ENCODE measurements at places on chromosomes 4 and X.

DNA sequence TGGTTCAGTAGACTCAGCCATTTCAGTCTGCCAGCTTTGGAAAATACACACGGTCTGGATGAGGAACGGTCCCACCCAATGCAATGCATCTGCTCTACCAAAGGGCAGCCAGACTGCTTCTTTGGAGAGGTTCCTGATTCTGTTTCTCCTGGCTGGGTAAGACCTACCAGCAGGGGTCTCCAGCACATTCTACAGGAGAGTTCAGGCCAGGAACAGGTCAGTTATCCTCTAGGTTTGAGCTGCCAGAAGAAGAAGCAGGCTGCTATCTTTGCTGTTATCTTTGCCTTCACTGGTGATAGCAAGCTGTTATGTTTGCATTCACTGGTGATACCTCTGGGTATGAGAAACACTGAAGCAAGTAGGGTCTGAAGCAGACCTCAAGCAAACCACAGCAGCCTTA lies 45.5 kb upstream of the PBDC1 start:
- DNase-seq, result no peak

DNA sequence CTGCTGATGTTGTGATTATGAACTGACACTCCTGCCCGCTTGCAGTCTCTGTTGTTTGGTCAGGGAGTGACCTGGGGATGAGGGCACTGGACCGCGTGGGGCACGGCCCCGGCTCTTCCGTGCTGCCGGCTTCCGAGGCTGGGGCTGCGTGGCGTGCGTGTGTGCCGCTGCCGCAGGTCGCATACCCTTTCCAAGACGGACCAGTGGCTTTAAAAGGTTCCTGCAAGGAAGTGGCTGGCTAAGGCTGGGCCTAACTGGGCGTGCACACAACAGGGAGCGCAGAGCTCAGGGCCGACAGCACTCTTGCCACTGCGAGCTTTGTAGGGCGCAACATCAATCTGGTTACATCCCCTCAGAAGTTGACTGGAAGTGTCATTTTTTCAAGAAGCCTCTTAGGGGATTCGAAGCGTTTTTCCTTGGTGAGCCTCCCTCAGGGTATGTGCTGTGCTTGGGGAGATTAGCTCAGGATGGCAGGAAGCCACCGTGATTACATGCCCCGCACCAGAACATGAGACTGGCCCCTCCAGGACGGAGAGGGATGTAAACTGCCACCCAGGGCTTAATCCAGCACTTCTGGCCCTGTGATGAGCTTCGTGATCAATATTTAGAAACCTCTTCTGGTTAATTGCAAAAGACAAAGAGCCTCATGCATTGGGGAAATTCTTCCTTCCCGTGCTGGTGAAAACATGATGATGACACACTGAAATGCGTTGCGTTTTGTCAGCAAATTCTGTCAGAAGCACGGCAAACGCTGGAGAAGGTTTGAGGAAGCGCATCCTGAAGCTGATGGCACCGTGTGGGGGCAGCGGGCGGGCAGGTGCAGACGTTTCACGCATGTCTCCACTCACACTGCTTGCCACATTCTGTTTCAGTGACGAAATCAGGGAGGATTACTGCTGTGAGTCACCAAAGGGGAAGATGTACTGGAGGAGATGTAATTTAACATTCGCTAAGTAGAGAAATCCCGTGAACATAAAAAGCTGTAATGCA lies 11.1 kb downstream of the MAEA start:
- DNase-seq, result no peak

DNA sequence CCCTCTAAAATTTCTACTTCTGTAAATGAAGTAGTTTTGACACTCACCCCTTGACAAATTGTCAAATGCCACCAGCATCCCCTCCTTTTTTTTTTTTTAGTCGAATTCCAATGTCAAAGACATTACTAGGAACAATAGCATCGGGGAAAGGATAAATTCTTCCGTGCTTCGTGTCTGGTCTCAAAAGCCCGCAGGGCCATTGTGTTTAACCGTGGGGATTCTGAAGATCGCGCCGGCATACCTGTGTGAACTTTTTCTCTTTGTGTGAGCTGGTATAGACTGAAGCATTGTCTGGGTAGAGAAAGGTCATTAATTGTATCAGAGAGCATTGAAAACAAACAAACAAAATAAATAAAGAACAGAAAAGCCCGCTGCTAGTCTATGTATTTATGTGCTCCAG lies 313.9 kb downstream of the ASMT start:
- DNase-seq, result no peak

GRCh38 chr4:188021548-188022249 lies 26.1 kb downstream of the ZFP42 start:
- DNase-seq, result no peak

GRCh38 chrX:115413246-115413878 lies 123.8 kb downstream of the LUZP4 start:
- no peak for DNase-seq

DNA sequence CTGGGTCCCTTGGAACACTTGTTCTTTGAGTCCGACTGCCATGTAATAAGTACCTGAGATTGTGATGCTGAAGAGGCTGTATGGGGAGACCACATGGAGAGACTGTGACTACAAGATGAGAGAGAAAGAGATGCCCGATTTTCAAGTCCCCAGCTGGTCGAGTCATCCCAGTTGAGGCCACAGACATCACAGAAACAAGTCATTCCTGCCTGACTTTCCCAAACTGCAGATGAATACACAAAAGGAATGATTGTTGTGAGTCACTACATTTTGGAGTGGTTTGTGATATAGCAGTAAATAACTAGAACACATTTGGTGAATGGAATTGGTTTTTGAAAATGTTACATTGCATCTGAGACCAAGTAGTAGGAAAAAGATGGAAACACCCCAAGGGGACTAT lies 9.0 kb upstream of the YIPF7 start:
- no peak for DNase-seq

- DNase-seq, result no peak
These were observed 125.3 kb upstream of the PABPC4L start for GRCh38 chr4:134326866-134327265.

DNA sequence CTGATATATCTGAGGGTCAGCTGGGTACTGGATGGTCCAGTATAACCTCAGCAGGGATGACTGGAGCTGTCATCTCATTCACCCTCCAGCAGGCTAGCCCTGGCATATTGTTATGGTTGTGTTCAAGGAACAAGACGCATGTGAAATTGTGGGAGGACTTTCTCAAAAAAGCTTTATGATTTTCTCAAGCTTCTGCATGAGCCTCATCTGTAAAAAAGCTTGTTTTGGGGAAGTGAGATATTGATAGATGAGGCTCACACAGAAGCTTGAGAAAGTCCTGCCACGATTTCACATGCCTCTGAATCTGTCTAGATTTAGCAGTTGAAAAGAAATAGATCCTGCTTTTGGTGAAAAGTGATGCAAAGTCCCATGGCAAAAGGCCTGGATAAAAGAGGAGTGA lies 93.4 kb downstream of the SPCS3 start:
- DNase-seq, result no peak

DNA sequence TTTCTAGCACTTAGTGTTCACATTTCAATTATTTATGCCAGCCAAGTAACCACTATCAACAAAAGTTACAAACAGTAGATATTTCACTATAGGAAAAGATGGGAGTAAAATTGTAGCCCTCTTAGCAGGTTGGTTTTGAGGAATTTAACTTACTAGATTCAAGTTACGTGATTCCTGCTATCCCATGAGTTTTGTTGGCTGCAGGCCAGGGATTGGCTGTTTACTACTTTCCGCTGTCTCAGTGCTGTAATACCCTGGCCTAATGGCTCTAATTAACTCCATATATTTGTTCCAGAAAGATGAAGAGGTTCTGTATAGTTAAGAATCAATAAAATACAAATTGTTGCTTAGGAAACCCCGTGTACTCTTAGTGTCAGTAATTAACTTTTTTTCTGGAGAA lies 55.5 kb upstream of the MAGED1 start:
- no peak for DNase-seq

Measured in cortex of kidney (tissue), 1 donor.